ENCODE measurements at places on chromosomes 1 and 21.

DNA sequence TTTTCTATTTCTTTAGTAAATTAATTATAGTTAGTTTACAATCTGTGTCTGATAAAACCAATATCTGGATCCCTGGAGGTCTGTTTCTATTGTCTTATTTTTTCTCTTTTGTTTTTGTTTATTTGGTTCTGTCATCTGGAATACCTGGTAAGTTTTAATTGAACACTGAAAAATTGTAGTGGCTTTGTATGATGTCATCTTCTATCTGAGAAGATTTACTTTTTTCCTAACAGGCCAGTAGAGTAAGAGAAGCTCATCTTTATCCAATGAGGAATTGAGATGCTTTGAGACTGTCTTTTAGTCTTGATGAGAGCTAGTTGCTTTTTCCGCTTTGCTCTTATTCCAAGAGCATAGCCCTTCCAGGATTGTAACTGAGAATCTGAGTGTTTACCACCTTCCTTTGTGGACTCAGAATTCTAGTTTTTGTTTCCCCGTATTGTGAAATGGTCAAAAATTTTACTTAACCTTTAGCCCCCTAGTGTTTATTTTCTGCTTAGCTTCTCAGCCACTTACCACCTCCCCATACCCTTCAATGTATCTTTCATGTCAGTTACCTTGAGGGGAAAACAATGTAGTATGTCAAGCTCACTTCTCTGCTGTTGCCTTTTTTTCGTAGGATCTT is 25.0 kb downstream of the PTGFRN start:
- peak; percentile 62 for DNase-seq

DNA sequence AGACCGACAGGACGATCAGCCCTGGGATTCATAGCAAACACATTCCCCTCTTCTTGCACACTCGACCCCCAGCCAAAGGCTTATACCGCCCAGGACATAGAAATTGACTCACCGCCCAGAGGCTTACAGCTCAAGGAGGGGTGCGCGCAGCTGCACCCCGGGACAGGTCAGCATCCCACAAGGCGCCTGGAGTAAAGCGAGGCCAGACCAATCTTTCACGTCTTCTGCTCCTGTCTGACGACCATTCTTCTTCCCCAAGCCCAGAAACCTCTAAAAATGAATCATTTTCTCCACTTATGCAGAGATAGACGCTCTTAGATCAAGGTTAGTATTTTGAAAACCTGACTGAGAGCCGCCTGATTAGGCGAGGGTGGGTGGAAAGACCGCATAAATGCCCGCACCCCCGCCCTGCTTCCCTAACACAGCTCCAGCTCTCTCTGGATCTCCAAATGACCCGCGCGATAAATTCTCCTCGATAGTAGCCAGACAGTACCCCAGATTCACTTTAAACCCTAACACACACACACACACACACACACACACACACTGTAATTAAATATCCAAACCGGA is 1.9 kb upstream of the LHX8 start:
- DNase-seq, result peak; percentile 42

DNA sequence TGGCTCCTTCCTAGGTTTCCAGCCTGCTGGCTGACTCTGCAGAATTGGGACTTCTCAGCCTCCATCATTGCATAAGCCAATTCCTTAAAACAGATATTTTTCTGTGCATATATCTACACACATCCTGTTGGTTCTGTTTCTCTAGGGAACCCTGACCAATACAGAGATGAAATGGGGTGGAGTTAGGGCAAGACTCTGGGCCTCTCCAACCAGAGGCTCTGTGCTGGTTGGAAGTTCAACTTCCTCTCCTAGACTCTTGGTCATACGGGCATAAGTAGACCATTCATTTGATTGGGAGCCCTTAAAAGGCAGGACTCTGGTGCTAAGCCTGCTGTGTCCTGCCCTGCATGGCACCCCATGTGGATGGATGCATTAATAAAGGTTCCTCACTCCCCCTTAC is 55.0 kb downstream of the CNIH3 start:
- no peak for DNase-seq

DNA sequence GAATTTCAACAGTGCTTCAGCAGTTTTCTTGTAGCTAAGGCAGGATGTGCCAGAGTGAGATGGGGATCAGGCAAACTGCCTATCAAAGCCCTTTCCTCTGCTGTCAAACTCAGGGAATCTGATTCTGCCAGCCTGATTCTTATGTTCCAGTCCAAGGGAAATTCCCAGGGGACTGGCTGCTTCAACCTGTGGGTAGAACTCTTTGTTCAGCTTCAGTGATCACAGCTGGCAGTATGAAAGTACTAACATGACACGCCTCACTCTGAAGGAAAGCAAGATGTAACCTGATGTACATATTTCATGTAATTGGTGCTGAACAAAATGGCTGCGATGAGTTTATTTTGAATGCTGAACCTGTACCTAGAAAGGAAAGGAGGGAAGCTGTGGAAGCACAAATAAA is 40.1 kb upstream of the SLC5A9 start:
- no peak for DNase-seq

GRCh38 chr1:29712284-29712651 is 475.9 kb downstream of the PTPRU start:
- no peak for DNase-seq

DNA sequence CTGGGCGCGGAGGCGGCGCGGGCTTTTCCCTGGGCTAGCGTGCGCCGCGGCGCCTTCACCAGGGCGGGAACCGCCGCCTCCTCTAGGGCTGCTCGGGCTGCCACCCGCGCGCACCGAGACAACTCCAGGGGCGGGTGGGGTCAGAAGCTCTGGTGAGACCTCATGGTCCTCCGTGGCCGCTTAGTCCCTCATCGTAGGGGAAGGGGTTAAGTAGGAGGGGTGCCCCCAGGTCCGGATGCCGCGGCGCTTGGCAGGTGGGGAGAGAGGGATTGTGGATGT is 559 bp downstream of the SERTAD4 start:
- DNase-seq, result peak; percentile 43

DNA sequence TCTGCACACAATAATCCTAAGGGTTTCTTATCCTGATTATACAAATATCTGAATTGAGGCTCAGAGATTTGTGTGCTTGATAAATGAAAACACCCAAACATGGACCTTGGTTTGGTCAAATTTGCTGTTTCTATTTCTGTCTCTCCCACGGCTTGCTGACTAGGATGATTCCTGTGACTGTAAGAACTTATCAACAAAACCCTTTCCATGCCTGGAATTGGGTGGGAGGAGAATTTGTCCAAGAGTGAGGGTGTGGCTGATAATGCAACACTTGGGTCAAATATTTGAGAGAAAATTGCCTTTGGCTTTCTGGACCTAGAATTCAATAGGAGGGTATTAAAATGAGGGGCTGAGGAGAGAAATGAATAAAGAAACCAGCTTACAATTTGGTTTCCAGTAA is 48.0 kb downstream of the RHBG start:
- no peak for DNase-seq

DNA sequence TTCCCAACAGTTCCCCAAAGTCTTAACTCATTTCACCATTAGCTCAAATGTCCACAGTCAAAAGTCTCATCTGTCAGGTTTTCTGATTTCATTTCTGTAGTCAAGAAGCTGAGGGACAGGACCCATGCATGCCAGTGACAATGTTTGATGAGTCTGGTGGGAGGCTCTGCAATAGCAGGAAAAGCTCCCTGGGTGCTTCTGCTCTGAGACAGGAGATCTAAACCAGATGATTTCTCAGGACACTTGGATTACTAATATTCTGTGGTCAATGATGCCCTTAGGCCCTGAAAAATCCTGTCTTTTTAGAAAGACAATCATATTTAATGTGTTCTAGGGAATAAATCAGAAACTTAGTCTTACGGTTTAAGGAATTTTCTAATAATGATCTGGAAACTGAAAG is 56.4 kb downstream of the PCBP3 start:
- no peak for DNase-seq

DNA sequence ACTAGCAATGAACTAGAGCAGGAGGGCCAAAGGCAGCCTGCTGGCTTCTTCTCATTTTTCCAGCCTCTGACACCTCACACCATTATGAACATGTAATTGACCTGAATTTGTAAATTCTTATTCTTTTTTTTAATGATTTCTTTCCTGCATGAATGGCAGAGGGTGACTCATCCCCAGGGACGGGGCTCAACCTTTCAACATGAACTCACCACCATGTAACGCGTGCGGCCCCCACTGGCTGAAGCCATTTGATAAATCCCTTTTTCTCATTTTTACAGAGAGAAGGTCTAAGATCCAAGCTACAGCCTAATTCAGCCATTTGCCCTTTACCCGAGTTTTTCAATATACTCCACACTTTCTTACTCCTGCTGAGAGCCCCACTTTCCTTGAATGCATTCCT is 9.3 kb upstream of the ETS2 start:
- DNase-seq, result no peak

GRCh38 chr1:89882348-89883029 is 61.7 kb downstream of the LRRC8D start:
- no peak for DNase-seq

DNA sequence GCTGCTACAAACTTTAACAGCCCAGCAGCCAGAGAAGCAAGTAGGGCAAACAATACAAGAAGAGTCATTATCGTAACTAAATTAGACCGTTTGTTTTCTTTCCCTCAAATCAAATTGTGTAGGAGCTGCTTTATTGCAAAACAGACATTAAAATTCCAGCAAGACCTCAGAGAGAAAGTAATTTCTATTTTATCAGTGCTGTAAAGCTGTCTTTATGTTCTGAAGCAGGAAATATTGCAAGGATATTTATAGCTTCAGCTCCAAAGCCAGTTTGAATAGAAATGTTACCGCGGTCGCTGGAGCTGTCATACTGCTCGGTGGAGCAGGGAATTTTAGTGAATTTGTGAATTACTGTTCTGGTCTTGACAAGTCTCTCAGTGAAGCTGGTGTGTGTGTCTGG is 503.8 kb upstream of the PLXNA2 start:
- DNase-seq, result no peak

DNA sequence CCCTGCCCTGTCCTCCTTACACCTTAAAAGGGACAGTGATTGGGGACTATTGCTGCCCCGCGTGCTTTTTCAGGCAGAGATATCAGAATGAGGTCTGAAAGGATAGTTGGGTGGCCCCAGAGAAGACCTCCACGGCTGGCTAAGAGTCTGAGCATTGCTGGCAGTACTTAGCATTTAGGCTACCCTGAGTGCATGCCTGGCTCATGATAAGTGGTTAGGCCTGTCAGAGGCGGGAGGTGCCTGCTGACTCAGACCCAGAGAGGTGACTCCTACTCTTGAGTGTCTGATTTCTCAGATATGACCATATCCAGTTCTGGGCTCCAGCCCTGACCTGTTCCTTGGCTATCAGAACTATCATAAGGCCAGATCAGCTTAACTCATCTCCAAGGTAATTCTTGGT is 213.7 kb downstream of the PBX1 start:
- no peak for DNase-seq
